EH (cell line): ENCODE measurements at places on chromosomes 3 and 15.
A peak's percentile ranks its signal among the peaks of the same experiment; 100 is the strongest.

DNA sequence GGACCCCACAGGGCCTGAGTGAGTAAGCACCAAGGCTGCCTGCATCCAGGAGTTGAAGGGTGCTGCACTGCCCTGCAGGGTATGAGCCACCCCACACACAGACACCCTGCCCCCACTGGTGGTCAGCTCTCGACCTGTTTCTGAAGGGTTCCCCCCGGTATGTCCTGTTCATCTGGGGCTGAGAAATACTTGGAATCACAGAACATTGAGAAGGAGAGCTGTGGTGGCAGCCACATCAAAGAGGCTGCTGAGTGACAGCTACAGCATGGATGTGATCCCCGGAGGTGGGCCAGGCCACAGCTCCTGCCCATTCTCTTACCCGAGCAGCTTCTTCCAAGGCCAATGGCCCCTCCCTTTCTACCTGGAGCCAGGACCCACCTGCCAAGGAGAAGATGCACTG, 66.4 kb upstream of the PLXNA1 start:
- DNase-seq: no peak

DNA sequence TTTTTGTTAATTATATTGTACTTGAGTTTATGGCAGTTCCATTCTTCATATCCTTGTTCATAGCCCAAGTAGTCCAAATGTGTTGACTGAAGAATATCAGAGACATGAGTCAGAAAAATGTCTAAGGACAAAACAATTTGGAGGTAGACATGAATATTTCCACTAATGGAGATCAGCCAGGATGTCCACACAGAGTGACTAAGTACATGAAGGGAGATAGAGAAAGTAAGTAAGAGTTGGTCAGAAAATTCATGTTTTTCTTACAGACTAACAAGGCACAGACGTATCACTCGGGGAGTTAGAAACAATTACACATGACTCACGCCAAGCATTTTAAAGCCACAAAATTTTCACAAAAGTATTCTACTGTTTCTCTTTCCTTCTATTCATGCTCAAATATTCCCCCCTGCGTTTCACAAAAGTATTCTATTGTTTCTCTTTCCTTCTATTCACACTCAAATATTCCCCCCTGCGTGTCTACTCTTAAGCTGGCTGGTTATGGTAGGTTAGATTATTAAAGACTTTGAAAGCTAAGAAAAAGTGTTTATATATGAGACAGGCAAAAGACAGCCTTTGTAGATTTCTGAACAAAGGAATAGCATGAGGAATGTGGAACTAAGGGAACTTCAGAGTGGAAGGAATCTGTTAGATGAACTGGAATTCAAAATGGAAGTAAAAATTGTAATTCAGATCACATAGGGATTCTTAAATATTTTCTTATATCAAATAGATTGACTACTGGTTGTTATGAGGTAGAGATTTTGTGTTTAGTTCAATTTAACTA, 648.7 kb upstream of the CCDC54 start:
- DNase-seq: peak; percentile 99

- DNase-seq: no peak
Measured at GRCh38 chr3:24047513-24047912, 102.4 kb downstream of the NR1D2 start.

DNA sequence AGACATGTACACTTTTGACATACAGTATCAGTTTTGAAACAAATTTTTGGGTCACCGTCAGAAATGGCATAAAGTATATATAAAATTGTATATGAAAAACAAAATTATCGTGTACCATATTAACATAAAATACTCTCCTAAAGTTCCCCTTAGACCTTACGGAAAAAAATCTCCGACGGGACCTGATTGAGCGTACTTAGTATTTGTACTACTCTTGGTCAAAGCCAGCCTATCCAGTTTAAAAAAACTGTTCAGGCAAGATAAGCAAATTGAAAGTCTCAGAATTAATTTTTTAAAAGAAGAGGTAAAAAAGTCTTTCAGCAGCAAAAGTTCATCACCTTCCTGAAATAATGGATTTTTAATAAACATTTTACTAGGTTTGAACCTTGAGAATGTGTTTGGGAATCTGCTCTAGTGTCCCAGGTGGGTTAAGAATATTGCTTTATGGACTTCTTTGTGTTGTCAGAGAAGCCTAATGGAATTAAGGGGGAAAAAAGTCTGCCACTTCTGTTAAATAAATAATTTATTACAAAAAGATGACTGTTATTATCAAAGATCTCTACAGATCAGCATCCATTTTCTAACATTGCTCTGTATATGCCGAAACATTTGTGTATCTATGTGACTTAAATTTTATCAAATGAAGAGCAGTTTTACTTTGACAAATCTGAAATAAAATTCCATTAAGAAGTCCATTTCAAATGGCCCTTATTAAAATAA, 48.6 kb downstream of the ZBTB20 start:
- no peak for DNase-seq

DNA sequence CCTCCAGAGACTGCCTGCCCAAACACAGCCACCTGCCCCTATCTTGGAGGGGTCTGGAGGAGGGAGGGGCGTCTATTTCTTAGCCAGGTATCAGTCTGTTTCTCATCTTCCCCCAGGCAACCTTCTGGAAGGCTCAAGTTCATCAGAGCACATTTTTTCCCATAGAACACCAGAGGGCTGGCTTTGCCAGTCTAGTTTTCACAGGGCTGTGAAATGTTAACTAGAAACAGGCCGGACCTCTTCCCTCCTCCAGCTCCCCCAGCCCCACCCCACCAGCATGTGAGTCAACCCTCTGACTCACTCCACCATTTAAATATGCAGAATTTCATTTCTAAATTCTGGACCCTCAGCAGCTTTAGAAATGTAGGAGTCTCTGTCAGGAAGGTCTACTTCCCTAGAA, 66.9 kb downstream of the SLCO2A1 start:
- peak; percentile 89 for DNase-seq

DNA sequence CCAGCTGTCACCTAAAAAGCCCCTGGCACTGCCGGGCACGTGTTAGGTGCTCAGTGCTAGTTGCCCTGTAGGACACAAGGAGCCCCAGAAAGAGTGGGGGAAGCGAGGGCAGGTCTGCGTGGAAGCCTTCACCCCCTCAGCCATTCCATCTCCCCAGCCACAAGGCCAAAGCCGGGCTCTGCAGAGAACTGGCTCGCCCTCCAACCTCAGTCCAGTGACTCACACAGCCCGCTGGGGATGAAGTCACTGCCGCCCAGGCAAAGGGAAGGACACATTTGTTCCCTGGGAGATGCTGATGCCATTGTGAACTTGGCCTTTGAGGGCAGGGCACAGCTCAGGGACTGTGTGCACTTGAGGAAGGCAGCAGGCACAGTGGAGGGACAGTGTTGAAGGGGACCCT, 48.1 kb downstream of the IQSEC1 start:
- DNase-seq: peak; percentile 77

DNA sequence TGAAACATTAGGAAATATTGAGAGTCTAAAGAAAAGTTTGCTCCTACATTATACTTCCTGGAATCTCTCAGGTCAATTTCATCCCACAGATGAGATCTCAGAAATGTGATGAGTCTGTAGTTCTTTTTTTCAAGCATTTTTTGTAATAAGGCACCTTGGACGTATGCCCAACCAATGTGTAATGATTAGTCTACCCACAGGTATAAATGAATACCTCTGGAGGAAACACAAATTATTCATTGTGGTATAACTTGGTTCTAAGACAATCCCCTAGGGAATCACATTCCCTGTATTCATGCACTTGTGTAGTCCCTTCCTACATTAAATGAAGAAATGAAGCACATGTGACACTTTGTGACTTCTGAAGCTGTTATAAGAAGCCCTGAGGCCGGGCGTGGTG, 596.2 kb upstream of the UBE2E2 start:
- DNase-seq: no peak

GRCh38 chr3:145190138-145190537, 970.8 kb downstream of the PLOD2 start:
- no peak for DNase-seq

DNA sequence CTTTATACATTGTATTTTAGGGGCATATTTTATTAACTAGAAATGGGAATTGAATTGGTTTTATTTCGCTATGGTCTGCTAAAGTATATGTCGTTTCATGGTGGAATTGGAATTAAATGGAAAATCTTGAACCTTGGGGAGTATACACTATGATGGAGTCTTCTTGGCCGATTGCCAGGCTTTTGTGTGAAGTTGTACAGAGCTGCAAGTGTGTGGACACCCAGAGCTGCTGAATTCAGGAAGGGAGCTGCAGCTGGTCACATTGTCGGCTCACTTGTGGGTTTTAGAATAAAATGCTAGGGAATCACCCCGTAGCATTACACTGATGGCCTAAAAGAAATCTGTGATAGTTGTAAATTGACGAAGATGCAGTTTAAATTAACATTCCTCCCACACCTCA, 35.1 kb downstream of the USP3 start:
- DNase-seq: no peak

DNA sequence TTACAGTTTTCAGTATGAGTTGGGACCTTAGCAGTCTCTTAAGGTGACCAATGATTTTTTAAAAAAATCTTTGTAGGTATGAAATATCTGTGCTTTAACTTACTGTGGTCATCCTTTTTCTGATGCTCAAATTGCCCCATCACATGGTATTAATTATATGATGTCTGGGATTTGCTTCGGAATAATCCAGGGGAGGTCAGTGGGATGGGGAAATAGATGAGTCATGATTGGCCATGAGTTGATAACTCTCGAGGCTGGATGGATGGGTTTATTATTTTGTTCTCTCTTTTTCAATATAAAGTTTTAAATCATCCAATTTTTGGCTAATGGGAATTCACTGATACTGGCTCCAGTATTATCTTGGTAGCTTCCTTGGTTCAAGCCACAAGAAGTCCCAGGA, 370.3 kb upstream of the TPM1 start:
- peak; percentile 49 for DNase-seq

- no peak for DNase-seq
Measured at GRCh38 chr3:58490860-58491501, 915 bp upstream of the KCTD6 start.

- DNase-seq: peak; percentile 44
Measured at GRCh38 chr3:98519351-98519750, 3.4 kb downstream of the CLDND1 start.

GRCh38 chr15:79479616-79480015, 47.5 kb downstream of the MINAR1 start:
- no peak for DNase-seq

DNA sequence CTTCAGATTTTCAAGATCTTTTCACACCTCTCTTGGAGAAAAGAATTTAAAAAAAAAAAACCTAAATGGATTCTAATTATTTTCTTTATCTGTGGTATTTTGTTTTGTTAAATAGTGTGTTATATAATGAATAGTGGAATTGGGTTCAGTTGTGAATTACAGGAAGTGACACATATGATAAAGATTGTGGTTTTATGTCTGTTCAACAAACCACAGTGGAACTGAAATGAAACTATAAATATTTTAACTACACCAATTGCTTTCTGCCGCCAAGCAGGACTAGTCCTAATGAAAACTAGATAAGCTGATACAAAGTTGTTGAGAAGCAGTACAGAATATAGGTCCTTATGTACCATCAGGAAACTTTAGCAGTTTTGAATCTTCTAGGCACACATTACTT, 121.6 kb downstream of the UBE2E2 start:
- DNase-seq: peak; percentile 77

DNA sequence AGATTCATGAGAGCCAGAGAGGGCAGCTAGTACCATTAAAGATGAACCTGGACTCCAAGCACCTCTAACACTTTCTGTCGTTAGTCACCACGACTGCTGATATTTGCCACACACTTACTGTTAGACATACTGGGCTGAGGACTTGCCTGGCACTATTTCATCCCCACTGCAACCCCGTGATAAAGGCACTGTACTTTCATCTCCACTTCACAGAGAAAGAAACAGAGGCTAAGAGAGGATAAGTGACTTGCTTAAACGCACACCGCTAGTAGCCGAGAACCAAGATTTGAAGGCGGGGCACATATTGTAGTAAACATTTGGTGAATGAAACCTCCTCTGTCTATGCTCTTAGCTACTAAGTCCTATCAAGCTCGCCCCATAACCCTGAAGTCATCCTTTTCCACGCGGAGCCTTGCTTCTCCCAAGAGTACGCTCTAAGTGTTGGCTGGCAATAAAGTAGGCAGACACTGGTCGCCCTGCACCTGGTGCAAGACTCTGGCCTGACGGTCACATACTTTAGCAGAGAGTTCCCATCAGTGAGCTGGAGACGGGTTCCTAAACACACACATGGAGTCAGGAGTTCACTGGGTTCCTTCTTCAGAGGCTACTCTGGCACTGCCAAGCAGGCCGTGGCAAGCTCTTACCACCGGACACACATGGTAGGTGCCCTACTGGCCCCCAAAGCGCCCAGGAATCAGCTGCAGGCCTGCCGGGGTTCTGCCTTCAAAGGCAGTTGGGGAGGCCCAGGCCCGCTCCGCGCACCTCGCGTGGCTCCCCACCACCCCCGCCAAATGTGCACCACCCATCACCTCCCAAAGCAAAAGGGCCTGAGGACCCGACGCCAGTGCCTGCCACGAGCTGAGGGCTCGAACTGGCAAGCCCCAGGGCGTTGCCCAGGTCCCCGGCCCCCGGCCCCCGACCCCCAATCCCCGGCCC, 951 bp downstream of the POMGNT2 start:
- peak; percentile 3 for DNase-seq

DNA sequence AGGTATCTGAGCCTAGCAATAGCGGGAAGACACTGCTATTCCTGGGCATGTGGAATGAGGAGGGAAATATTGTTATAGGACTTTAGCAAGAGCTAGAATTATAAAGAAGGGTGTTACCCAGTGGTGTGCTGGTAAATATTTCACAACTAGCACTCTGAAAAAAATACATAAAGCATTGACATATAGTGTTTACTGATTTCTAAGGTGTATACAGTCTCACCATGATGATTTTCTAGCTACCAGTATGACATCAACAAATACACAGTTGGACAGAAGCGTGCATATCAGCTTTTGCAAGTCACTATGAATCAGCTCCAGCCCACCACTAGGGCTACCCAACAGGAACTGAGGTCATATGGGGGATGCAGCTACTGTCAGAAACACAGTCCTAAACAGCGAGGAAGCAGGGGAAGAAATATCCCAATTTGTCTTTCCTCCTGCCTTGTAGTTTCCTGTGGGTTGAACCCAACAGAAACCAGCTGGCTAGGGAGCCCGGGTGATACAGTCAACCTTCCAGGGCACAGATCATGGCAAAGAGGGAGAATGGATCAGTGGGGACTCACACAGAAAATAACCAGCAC, 39.6 kb downstream of the HGD start:
- DNase-seq: peak; percentile 68

GRCh38 chr3:177898185-177898584, 638.1 kb upstream of the KCNMB2 start:
- DNase-seq: no peak

- peak; percentile 70 for DNase-seq
Measured at GRCh38 chr3:11186771-11187191, 32.5 kb downstream of the HRH1 start.

DNA sequence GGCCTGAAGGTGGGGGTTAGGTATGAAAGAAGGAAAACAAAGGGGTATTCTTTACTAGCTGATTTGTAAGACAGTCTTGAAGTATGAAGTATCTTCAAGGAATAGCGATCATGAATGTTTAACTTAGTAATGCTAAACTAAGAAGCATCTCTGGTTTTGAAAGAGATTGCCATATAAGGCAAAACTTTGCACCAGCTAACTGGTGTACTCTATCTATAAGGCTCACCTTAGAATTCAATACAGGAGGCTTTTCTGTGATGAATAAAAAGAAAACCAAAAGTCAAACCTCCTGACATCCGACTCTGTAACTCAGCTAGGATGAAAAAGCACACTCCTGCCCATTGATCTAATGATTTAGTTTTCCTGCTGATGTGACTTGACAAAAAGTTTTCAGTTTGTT, 54.7 kb downstream of the FOXP1 start:
- DNase-seq: no peak
